A549 treated with AZD2906 at 1 μM for 4 hours (cell line): ENCODE measurements at places on chromosomes 4 and X. TPM values are rescaled to one million over a fixed set of nuclear protein-coding genes. Genes with fewer than 3 reads are reported as not detected.

Gene PCYT1B
- total RNA-seq = 0.02 to 0.08 TPM (median 0.02 TPM) in 5 replicates

Gene CETN2
- 69.3 to 81.7 TPM (median 71.6 TPM) in 5 replicates for total RNA-seq

Gene TMPRSS11D
- not detected in 5 replicates for total RNA-seq

Gene PLS3
- total RNA-seq = 155 to 233 TPM (median 176 TPM) in 5 replicates

Gene UGT2B28
- total RNA-seq = not detected in 5 replicates
